ENCODE measurements at places on chromosomes 3 and 15.

GRCh38 chr3:188165596-188165995, 11.6 kb downstream of the LPP start:
- no peak for DNase-seq

DNA sequence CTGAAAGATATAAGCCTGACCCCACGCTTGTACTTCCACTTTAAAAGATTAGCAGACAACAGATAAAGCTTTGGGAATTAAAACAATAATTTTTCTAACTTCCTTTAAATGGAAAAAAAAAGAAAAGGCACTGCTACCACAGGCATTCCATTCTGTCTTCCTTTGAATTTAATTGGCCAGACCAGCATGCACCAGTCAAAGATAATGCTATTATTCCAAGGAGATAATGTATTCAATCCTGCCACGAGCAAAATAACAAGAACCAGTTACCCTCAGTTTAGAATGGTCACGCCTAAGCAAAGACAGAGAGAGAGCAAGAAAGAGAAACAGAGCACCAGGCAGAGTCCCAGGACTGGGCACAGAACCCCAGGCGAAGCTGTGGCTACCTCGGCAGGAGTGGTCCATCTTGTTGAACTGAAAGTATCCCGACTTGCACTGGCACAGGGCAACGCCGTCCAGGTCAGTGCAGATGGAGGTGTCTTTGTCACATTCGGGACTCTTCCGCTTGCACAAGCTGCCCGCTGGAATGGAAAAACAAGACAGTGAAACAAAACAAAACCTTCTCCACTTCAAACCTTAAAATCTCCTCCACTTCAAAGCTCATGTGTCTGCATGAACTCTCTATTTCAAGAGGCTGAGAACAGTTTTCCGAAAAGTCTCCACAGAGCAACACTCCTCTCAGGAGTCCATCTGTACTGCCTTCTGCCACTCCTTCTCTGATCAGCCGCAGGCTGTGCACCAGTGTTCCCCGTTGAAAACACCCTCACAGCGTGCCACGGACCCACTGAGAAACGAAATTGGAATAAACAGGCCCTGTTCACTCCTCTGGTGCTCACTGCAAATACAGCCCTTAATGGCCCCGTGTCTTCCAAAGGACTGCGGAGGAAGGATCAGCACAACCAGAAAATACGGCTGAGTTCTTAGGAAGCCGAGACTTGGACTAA, 58.2 kb downstream of the HEG1 start:
- peak; percentile 99 for DNase-seq

GRCh38 chr15:48191574-48192225, at the start of gene CTXN2:
Gene CTXN2 (plus strand): TSS chr15:48191665. CDS start chr15:48201301, 9,636 bp downstream.
- peak; percentile 86 for DNase-seq

GRCh38 chr3:134742202-134742601, 52.9 kb upstream of the EPHB1 start:
- no peak for DNase-seq

DNA sequence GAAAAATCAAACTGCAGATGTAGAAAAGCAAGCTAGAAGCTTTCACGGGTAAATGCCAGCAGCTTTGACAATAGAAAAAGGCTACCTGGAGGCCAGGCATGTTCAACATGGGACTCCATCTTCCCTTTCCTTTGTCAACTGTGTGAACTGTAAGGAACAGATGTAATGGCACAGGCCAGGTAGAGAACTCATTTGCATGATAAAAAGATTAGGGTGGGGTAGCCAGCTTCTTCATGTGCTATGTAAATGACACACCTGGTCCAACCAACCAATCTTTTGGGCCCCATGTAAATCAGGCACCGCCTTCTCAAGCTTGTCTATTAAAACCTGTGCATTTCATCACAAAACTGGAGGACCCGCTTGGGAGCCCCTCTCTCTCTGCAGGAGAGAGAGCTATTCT, 686.5 kb upstream of the GOLIM4 start:
- no peak for DNase-seq

GRCh38 chr3:42778644-42779043, 5.6 kb upstream of the CCDC13 start:
- DNase-seq: no peak

DNA sequence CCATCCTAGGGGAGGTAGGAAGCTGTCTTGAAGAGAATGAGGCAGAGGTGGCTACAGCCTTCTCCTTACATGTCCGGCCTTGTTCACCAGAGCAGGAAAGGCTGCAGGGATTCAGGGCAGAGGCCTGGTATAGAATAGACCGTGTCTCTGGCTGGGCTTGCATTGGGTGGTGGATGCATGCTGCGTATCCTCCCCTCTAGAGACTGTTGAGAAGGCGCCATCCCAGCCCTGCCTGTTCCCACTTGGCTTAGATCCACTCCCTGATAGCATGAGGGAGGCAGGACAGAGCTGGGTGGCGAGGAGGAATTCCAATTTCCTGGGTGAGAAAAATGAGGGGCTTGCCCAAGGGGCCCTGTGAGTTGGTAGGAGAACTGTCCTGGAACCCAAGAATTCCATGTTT, 57.5 kb downstream of the CORO2B start:
- peak; percentile 51 for DNase-seq
